ENCODE measurements at places on chromosomes 6 and 20. TPM values are rescaled to one million over a fixed set of nuclear protein-coding genes. Genes with fewer than 3 reads are reported as not detected.

The PI3 gene
- total RNA-seq: not detected

The PMEPA1 gene
- 5.0 TPM for total RNA-seq

GRCh38 chr6:137093183-137094069 lies 48.7 kb upstream of the IL20RA start:
- no peaks in the 10 kb centered on the region for H3K36me3 ChIP-seq
- H3K27me3 ChIP-seq: peaks cover 15% of the 10 kb centered on the region
- no peak overlapping the region for H3K27ac ChIP-seq

DNA sequence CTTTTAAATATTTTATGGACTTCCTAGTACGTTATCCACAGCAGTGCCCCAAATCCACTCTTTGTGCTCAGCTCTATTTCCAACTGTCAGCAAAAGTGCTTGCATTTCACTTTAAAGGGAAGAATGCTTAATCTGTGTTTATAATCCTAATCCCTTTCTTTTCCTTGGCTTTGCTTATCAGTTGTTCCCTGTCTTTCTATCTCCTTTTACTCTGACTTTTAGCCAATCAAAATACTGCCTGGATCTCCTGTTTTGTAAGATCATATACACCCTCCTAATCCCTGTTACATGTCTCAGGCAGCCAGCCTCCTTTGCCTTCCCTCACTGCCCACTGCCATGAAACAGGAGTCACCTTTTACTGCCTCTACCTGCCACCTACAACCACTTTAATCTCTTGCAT lies 102.9 kb downstream of the AIG1 start:
- DNase-seq: no peak
- H3K4me1 ChIP-seq: no peaks in the 10 kb centered on the region
- H3K27ac ChIP-seq: no peak overlapping the region
- H3K4me3 ChIP-seq: no peak overlapping the region
- no peaks in the 10 kb centered on the region for H3K27me3 ChIP-seq
- peaks cover 6% of the 10 kb centered on the region for H3K36me3 ChIP-seq

The VTA1 gene
- total RNA-seq: 41.7 TPM

- H3K4me1 ChIP-seq: no peaks in the 10 kb centered on the region
- no peaks in the 10 kb centered on the region for H3K27me3 ChIP-seq
- no peak for DNase-seq
- peaks cover 5% of the 10 kb centered on the region for H3K36me3 ChIP-seq
- H3K27ac ChIP-seq: no peak overlapping the region
- no peak overlapping the region for H3K4me3 ChIP-seq
Observed at GRCh38 chr6:18186033-18186432, 30.8 kb downstream of the KDM1B start.

DNA sequence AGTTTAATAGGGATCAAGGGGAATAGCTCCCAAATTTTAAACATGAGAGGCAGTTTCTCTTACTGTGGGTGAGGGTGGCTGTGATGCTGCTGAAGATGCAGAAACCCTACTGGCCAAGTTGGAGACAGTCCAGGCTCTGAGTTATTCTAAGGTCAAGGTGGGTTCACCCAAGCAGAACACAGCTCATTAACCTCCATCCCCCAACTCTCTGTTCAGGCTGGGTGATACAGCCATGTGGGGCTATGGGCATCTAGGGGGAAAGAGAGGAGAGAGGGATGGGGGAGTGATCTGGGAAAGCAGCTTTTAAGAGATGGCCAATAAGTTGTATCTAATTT lies 18.9 kb upstream of the TRAM2 start:
- H3K36me3 ChIP-seq: no peaks in the 10 kb centered on the region
- no peak overlapping the region for H3K4me3 ChIP-seq
- peaks cover 3% of the 10 kb centered on the region for H3K27me3 ChIP-seq
- no peak for DNase-seq
- H3K4me1 ChIP-seq: peaks cover 14% of the 10 kb centered on the region

DNA sequence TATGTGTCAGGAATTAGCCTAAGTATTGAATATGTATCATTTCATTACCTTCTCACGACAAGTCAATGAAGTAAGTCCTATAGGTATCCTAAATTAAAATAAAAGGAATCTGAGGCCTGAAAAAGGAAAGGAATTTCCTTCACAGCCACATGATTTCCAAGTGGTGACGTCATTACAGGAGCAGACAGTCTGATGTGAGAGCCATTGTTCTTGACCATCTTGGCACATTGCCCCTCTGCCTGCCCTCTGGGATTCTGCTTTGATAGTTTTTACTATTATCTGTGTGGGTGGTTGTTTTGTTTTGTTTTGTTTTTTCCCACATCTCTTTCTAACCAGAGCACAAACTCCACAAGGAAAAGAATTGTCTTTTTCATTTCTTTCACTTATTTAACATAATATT lies 219.8 kb upstream of the UFL1 start:
- H3K4me1 ChIP-seq: no peaks in the 10 kb centered on the region
- H3K4me3 ChIP-seq: no peak overlapping the region
- no peaks in the 10 kb centered on the region for H3K36me3 ChIP-seq

GRCh38 chr6:153662982-153663381 lies 376.1 kb upstream of the OPRM1 start:
- no peaks in the 10 kb centered on the region for H3K4me1 ChIP-seq
- H3K36me3 ChIP-seq: no peaks in the 10 kb centered on the region
- no peak overlapping the region for H3K4me3 ChIP-seq
- H3K27ac ChIP-seq: no peak overlapping the region
- DNase-seq: no peak

DNA sequence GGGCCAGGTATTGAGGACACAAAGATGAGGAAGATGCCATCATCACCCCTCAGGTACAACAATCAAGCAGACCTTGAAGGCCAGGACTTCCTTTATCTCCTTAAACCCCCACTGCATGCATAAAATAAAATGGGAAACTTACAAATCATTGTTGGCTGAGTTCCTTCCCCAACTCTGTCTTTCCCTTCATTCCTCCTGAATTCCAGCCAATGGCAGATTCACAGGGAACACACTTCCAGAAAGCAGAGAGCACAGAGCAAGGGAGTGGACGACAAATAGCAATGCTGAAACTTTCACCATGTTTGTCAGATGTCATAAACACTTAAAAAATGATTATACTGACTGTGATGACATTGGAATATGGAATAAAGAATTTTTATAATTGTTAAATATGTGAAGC lies 37.3 kb upstream of the NXT1 start:
- no peak overlapping the region for H3K4me3 ChIP-seq
- H3K27me3 ChIP-seq: no peaks in the 10 kb centered on the region
- no peak for DNase-seq
- no peaks in the 10 kb centered on the region for H3K36me3 ChIP-seq

The CST4 gene
- total RNA-seq: not detected

The FAM217A gene
- not detected for total RNA-seq

Measured in activated naive CD8-positive, alpha-beta T cell treated with anti-CD3 and anti-CD28 coated beads, Interleukin-2, amount 10 ng/mL, durations not matched to agents 7 days and 5 days (primary cell).